Kidney epithelial cell (primary cell): ENCODE measurements at places on chromosomes 5 and 9.

DNA sequence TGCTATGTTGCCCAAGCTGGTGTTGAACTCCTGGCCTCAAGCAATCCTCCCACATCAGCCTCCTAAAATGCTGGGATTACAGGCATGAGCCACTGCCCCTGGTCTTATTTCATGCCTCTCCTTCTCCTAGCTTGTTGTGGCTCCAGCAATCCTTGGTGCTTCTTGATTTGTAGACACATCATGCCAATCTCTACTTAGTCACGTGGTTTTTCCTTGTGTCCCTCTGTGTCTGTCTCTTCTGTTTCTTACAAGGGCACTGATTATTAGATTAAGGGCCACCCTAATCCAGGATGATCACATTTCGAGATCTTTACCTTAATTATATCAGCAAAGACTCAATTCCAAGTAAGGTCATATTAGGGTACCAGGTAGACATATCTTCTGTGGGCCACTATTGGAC is 9.2 kb upstream of the IL31RA start:
- no peak for DNase-seq

- no peak for DNase-seq
These were observed 167.8 kb downstream of the MAN2A1 start for GRCh38 chr5:109857405-109858031.

GRCh38 chr9:512555-513272 is 298.0 kb downstream of the DOCK8 start:
- no peak for DNase-seq

GRCh38 chr9:68609901-68610415 is 69.3 kb upstream of the TMEM252 start:
- DNase-seq, result no peak

DNA sequence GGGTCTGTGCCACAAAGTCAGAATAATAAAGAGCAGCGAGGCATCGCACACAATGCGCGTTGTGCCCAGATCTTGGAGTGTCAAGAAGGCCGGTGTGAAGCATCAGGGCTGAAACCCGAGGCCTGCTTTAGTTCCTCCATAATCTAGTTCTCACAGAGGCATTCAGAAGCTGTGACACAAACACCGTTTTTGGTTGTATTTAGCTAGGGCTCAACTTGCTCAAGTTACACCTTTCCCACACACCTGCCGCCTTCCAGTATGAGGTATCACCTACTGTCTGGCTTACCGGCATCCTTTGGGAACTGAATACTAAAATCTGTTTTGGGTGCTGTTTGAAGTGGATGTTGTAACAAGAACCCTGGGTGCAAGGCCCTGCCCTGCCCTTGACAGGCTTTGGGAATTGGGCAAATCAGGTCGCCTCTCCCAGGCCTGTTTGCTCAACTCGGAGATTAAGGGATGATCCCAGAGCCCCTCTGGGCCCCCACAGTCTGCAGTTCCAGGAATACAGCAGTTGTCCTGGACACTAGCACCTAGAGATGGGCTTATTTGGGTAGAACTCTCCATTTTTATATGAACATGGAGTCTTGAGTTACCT is 27.0 kb downstream of the SLC25A25 start:
- DNase-seq, result no peak
